ENCODE measurements at places on chromosomes 11 and 22.

GRCh38 chr11:69201066-69201365 lies 45.3 kb downstream of the SMIM38 start:
- DNase-seq: no peak

DNA sequence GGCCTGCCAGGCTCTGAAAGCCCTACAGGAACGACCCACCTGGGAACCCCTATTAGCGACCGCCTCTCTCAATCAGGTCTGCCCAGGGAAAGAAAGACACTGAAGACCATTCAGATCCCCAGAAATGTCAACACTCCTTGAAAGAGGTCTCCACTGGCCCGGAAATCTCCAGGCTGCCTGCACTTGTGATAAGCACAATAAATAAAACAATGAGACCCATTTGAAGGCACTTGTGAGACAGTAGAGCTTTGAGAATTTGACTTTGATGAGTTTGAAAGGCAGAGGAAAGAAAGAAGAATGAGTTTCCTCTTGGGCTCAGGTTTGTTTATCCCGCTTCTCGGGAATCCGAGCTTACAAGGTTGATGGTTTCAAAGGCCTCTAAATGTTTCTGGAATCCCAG lies 416.3 kb downstream of the BUD13 start:
- no peak for DNase-seq

GRCh38 chr22:36885474-36885873 lies 24.7 kb downstream of the NCF4 start:
- no peak for DNase-seq

DNA sequence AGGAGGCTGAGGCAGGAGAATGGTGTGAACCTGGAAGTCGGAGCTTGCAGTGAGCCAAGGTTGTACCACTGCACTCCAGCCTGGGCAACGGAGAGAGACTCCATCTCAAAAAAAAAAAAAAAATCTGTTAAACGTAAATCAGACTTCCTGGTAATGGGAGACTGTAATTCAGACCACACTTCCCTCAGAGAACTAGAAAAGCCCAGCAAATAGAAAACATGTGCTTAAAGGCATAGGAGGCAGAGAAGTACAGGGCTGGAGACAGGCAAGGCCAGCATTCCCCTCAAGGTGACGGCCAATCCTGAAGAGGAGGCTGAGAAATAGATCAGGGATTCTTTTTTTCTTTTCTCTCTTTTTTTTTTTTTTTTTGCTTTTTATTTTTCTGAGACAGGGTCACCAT lies 8.2 kb downstream of the GGT5 start:
- no peak for DNase-seq

GRCh38 chr11:121236115-121237001 lies 56.2 kb upstream of the SC5D start:
- no peak for DNase-seq

DNA sequence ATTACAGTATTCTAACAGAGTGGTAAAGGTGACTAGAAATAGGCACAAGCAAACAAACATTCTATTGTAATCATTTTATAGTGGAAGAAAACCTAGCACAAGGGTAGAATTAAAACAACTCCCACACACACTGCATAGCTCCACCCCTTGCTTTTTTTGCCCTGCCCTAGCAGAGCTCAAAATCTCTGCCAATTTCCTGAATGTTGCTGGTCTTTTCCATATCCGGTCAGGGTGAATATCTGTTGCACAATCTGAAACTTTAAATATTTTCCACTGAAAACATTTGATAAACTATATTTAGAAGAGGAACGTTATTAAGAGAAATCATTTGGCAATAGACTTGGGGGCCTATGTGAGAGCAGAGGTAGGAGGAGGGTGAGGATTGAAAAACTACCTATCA lies 2.7 kb downstream of the SPA17 start:
- DNase-seq: no peak

Measured in GM12891 (cell line).